ENCODE measurements at places on chromosomes 5 and 9.

DNA sequence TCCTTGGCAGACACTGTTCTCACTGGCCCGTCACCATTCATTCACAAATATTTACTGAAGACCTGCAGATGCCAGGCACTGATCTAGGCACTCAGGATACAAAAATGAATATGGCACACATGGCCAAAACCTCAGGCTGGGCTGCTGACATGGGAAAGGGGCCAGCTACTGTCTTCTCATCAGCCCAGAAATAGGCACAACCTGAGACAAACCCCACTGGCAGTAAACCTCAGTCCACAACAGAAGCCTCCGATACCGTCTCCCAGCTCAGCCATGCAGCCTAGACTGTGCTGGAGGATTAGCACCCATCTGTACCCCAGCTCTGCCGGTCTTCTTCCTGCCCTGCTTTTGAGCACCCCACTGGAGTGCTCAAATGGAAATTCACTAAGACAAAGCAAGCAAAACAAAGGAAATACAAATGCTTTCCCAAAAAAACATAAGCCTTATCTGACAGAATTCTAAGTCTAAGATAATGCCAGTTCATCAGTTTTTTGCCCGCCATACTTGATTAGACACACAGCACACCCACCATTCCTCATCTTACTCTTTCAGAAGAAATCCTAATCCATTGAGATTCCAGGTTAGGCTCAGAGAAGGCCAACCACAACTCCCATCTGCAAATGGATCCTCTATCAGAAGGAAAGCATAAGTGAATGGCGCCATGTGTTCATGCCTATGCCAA is 8.2 kb downstream of the P4HA2 start:
- H3K4me1 ChIP-seq = peaks cover 36% of the 10 kb centered on the region
- H3K36me3 ChIP-seq = peaks cover 19% of the 10 kb centered on the region
- no peak overlapping the region for H3K27ac ChIP-seq
- H3K27me3 ChIP-seq = no peaks in the 10 kb centered on the region

DNA sequence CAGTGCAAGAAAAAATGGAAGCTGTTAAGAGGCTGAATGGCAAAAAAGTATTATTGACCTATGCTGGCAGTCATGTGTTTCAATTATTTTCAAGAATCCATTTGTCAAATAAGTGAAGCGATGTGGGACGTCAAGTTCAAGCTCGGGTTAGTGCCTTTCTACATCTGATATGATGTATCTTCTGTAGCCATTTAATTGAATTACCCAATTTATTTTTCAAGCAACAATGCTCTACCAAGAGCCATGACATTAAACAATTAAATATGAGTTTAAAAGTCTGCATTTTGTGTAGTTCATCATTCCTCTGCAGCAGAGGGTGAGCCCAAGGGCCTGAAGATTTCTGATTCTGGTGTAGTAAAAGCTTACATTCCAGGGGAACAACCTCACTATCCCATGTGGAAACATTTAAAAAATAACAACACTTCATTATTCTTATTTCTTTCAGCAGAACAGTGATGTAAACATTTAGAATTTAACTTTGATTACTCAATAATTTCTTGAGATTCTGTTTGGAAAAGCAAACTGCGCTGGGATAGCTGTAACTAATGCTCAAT is 619.7 kb upstream of the ARRDC3 start:
- H3K4me3 ChIP-seq = no peak overlapping the region
- no peaks in the 10 kb centered on the region for H3K4me1 ChIP-seq
- no peaks in the 10 kb centered on the region for H3K36me3 ChIP-seq
- no peak overlapping the region for H3K27ac ChIP-seq

DNA sequence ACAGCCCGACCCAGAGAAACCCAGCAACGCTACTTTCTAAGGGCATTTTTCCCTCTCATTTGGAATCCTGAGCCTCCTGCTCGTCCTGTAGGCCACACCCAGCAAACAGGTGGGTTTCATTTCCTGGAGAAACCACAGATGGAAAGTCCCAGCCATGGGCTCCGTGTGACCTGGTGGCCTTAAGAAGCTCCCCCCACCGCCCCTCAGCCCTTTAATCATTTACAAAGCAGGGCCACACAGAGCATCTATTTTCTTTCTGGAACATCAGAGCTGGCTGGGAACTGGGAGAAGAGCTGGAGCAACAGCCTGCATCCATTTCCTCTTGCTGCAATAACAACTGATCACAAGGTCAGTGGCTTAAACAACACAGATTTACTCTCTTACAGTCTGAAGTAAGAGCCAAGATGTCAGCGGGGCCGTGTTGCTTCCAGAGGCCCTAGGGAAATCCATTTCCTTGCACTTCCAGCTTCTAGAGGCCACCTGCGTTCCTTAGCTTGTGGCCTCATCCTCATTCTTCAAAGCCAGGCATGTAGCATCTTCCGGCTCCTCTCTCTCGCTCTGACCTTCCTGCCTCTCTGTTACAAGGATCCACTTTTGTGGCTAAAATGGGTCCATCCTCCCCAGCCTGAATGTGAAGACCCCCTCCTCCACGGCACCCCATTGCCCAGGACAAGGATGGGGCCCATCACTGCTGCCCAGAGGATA is 40.5 kb downstream of the C9orf50 start:
- DNase-seq = no peak
- peaks cover 5% of the 10 kb centered on the region for H3K4me1 ChIP-seq
- H3K4me3 ChIP-seq = no peak overlapping the region
- H3K36me3 ChIP-seq = no peaks in the 10 kb centered on the region
- no peak overlapping the region for H3K27ac ChIP-seq

- peaks cover 18% of the 10 kb centered on the region for H3K4me1 ChIP-seq
- H3K27me3 ChIP-seq = no peaks in the 10 kb centered on the region
- peaks cover 45% of the 10 kb centered on the region for H3K36me3 ChIP-seq
- DNase-seq = peak; percentile 68
- H3K4me3 ChIP-seq = no peak overlapping the region
- H3K27ac ChIP-seq = peak overlapping the region; percentile 47
Observed at GRCh38 chr5:78483809-78484521, 123.5 kb downstream of the SCAMP1 start.

- no peak overlapping the region for H3K27ac ChIP-seq
- no peak for DNase-seq
- no peaks in the 10 kb centered on the region for H3K4me1 ChIP-seq
- H3K36me3 ChIP-seq = no peaks in the 10 kb centered on the region
- no peak overlapping the region for H3K4me3 ChIP-seq
- H3K27me3 ChIP-seq = no peaks in the 10 kb centered on the region
Observed at GRCh38 chr5:59260973-59261372, 632.6 kb downstream of the PDE4D start.

DNA sequence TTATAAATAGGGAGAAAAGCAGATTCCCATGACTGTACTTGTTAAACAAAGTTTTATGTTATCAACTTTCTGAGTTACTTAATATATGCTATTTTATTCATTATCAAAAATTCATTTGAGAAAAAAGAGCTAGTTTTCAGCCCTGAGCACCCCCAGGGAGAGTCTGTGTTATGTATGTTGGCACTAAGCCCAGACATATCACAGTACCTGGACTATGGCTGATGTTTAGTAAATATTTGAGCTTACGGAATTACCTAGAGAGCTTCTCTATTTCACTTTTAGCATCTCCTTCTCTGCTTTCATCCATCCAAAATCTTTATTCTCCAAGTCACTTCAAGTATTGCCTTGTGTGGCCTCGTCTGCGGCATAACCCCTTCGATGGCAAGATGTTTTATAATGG is 225.9 kb upstream of the PCSK5 start:
- H3K4me1 ChIP-seq = no peaks in the 10 kb centered on the region
- peaks cover 7% of the 10 kb centered on the region for H3K36me3 ChIP-seq
- H3K27me3 ChIP-seq = no peaks in the 10 kb centered on the region
- DNase-seq = no peak

GRCh38 chr9:36575411-36575882 is 2.8 kb downstream of the MELK start:
- no peaks in the 10 kb centered on the region for H3K27me3 ChIP-seq
- peak overlapping the region; percentile 53 for H3K4me3 ChIP-seq
- peak; percentile 57 for DNase-seq
- H3K4me1 ChIP-seq = peaks cover 23% of the 10 kb centered on the region
- H3K27ac ChIP-seq = peak overlapping the region; percentile 47

GRCh38 chr5:102450313-102450990 is 48.3 kb downstream of the SLCO6A1 start:
- no peak overlapping the region for H3K27ac ChIP-seq
- H3K27me3 ChIP-seq = no peaks in the 10 kb centered on the region
- no peak overlapping the region for H3K4me3 ChIP-seq
- H3K36me3 ChIP-seq = no peaks in the 10 kb centered on the region
- peak; percentile 34 for DNase-seq

- no peak overlapping the region for H3K4me3 ChIP-seq
- peak; percentile 75 for DNase-seq
- H3K27me3 ChIP-seq = no peaks in the 10 kb centered on the region
- no peaks in the 10 kb centered on the region for H3K36me3 ChIP-seq
- H3K27ac ChIP-seq = no peak overlapping the region
- H3K4me1 ChIP-seq = peaks cover 45% of the 10 kb centered on the region
Observed at GRCh38 chr5:35857606-35858205, 1.0 kb downstream of the IL7R start.

DNA sequence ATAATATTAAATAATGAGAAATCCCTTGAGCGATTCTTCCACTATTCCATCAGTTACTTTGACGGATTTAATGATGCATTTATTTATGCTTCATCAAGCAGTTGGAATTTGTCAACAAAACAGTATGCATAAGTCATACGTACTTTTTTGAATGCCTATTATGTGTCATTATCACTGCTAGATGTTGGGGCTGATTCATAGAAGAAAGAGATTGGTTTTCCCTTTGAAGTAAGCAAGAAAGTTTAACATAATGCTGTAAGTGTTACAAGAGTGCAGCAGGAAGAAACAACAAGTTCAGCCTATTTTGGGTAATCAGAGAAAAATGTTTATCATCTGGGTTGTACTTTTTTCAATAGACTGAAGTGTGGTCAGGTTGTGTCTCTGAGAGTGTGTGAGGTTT is 121.2 kb upstream of the RANBP3L start:
- H3K4me1 ChIP-seq = peaks cover 13% of the 10 kb centered on the region
- H3K36me3 ChIP-seq = no peaks in the 10 kb centered on the region
- H3K27ac ChIP-seq = no peak overlapping the region
- H3K27me3 ChIP-seq = no peaks in the 10 kb centered on the region
